ENCODE measurements at places on chromosomes 4 and X.

GRCh38 chrX:115499112-115499805 is 61.7 kb upstream of the PLS3 start:
- DNase-seq = no peak

- no peak for DNase-seq
Measured at GRCh38 chr4:21452931-21453330, 495.6 kb downstream of the KCNIP4 start.

DNA sequence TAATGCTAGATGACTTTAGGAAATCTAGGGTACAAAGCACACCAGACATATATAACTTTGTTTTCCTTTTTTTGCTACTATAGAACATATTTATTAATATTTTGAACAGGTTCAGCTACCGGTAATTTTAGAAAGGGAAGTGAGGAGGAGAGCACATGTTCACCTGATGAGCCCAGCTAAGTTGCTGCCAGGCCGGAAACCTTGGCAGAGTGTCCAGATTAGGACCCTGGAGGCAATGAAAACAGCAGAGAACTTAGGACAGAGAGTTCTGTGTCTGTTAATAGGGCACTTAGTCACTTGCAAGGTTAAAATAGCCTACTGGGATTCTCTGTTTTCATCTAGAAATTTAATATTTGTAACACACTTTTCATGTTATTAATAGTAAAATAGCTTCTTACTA is 348.9 kb upstream of the CPEB2 start:
- no peak for DNase-seq

DNA sequence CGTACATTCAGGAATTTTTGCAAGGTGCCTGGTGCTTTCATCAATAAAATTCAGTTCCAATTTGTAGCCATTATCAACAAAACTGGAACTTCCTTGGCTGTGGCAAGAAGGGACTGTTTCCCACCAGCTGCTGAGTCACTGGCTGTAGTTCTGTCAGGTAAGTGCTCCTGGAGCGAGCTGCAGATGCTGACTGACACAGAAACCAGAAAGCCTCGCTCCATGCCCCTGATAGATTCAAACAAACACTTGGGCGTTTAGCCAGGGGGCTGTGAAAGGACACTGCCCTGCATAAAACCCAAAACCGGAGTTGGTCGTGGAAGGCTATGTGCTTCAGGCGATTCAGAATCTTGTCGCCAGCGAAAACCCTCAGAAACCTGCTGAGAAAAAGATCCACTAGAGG is 188.4 kb upstream of the FAM9B start:
- no peak for DNase-seq

- DNase-seq = no peak
Measured at GRCh38 chrX:40132751-40133150, 35.0 kb upstream of the BCOR start.

- no peak for DNase-seq
Measured at GRCh38 chr4:185847352-185848097, 35.5 kb upstream of the SORBS2 start.

GRCh38 chrX:150212672-150213480 is 150.2 kb upstream of the MAMLD1 start:
- no peak for DNase-seq
